ENCODE measurements at places on chromosomes 7 and 10.

GRCh38 chr7:116083796-116084195, 53.2 kb upstream of the TFEC start:
- no peak for DNase-seq

GRCh38 chr7:54841772-54842697, 83.0 kb upstream of the SEC61G start:
- DNase-seq: no peak

DNA sequence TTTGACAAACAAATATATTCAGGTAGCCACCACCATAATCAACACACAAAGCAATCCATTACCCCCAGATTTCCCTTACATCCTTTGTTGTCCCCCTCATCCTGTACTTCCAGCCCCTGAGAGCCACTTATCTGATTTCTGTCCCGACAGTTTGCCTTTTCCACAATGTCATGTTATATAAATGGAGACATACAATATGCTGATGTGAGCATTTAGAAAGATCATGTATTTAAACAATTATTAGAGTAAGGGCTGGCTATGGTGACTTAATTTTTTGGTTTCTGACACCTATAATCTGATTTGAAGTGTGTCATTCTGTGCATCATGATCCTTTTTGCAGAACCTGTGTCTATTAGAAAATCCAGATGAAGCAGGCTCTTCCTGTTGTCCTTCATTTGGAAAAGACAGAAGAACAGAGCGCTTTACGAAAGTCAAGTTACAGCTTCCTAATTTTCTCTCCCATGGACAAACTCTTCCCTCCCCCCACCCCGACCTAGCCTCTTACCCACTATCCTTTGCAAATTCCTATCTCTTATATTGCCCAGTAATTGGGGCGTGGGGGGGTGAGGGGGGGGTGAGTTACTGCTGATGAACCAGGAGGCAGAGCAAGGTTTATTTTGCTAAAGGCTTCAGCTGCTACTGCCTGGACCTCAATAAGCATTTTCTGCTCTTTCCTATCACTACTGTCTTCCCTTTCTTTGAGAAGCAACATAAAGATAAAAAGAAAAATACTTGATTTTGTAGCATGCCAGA, 252.4 kb upstream of the C7orf33 start:
- no peak for DNase-seq

DNA sequence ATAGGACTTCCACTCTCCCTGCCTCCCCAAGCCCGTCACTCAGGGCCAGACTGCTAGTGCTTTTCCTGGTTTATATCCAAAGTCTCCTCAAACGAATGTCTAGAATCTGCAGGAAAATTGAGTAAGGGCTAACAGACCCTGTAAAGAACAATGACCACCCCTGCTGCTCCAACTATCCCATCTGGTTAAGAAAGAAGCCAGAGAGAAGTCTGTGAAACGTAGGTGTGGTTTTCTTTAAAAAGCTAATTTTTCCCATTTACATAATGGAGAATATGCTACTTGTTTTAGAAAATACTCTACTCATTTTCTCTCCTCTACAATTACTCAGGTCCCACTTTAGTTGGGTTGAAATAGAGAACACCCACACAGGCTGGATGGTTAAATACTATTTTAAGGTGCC, 72.5 kb downstream of the FAM13C start:
- DNase-seq: no peak

DNA sequence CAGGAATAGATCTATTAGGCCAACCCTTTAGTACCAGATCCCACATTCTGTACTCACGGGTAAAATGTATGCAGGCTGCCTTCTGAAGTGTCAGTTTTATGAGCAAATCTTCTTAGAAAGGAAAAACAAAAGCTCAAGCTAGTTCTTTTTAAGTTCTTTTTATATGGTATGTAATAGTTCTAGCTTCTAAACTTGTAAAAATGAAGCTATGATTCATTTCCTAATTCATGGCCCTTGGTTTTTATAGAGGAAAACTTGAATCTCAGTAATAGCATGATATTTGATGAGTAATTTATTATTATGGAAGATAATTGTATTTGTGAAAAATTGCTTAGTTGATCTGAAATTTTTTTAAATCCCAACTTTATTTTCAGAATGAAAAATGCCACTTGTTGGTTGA, 54.3 kb downstream of the SLK start:
- DNase-seq: no peak

GRCh38 chr7:106289848-106290247, 5.1 kb upstream of the NAMPT start:
- no peak for DNase-seq

DNA sequence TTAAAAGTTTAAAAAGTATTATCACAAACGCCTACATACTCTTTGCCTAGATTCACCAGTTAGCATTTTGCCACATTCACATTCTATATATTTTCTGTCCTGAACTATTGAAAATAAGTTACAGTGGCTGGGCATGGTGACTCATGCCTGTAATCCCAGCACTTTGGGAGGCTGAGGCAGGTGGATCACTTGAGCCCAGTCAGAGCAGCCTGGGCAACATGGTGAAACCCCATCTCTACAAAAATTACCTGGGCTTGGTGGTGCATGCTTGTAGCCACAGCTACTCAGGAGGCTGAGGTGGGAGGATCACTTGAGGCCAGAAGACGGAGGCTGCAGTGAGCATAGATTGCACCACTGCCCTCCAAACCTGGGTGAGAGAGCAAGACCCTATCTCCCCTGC, 5.3 kb downstream of the ARPC1A start:
- no peak for DNase-seq

- DNase-seq: no peak
Measured at GRCh38 chr10:114553436-114553835, 104.6 kb downstream of the ABLIM1 start.

DNA sequence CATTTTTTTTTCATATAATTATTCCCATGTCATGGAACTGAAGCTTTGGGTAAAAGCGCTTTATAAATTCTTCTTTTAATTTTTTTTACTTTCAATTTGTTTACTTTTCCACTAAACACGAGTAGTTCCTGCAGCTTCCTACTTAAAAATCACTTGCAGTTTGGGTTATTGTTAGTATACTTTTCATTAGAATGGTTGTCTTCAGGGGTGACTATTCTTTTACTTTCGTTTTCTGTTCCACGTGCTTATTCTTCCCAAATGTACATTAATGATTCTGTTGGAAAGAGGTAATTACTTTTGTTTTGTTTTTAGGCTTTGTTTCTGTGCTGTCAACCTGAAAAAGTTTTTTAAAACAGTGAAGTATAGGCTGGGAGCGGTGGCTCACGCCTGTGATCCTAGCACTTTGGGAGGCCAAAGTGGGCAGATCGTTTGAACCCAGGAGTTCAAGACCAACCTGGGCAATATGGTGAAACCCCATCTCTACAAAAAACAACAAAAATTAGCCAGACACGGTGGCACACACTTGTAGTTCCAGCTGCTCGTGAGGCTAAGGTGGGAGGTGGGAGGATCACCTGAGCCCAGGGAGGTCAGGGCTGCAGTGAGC, 5.2 kb upstream of the CFAP69 start:
- DNase-seq: no peak

GRCh38 chr7:14995774-14996173, 93.2 kb upstream of the DGKB start:
- DNase-seq: no peak

DNA sequence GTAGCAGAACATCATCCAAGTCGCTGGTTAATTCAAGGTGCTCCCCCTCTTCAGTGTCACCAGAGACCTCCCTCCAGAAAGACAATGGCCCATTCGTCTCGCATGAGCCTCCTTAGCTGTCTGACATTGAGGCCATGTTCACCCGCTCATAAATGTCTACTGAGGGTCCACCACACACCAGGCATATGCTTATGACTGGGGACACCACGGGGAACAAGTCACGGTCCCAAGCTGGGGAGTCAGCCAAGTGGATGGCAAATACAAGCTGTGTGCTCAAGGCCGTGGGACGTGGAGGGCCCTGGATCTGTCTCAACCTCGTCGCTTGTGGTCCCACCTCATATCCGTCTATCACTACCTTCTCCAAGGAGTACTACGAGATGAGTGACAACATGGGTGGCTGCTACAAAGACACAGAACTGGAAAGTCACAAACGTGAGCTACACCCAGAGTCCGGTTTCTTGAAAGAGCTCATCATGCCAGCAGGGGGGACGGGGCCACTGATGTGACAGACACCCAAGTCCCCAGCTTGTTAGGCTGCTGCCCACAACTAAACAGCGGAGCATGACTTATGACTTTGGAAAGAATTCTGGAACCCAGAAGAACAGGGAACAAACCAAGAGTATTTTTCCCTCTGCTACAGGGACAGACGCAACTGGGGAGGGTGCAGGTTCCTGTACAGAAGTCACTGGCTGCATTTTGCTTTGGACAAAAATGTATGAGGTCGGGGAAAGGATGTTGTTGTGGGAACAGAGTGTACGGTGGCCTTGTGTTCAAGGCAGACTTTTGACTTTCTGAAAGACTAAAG, 189.6 kb downstream of the COBL start:
- no peak for DNase-seq

GRCh38 chr10:132107949-132108877, 42.5 kb downstream of the JAKMIP3 start:
- DNase-seq: no peak

DNA sequence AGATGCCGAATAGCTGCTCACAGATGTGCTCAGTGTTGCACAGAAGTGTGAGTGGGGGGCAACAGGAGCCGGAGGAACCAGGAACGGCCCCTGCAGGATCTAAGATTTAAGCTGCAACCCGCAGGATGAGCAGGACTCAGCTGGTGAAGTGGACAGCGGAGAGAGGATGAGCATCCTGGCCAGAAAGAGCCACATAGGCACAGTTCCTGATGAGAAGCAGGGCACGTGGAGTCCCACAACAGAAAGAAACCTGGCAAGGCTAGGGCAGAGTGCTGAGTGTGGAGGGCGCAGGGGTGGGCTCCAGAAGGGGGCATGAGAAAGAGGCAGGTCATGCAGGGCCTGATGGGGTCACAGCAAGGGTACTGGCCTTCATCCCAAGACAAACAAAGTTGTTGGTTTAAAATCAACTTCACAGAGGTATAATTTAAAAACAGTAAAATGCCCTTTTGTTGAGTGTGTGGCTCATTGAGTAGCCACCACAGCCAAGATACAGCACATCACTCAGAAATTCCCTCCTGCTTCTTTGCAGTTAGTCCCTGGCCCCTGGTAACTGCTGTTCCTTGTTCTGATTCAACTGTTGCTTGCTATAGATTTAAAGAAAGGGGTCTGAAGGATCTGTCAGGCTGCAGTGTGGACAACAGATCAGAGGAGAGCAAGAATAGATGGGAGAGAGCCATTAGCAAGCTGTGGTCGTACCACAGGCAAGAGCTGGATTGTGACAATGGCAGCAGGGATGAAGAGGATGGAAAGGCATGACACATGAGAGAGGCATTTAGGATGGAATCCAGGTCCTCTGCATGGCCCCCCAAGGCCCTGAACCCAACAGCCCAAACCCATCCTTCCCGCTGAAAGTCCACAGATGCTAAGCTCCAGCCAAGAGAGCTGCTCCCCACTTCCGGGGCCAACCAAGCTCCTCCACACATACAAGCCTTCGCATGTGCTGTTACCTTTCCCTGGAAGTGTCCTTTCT, 53.1 kb upstream of the OSBPL3 start:
- DNase-seq: no peak

DNA sequence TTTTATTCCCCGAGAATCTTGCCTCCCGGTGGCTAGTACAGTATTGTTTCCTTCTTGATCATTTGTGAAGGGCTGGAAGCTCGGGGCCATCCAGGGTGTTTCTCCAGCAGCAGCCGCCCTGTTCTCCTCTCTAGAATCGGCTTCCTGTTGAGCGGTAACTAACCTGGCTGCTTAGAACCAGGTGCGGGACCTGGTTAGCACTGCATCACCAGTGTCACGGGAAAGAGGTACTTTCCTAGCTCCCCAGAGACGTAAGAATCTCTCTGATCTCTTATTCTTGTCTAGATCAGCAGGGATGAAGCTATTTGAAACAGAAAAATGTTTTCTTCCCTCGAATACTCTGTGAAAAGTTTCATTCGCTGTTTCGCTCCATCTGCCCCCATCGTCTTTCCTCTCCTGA, 239.2 kb downstream of the CELF2 start:
- no peak for DNase-seq

GRCh38 chr10:87928996-87929395, 65.6 kb downstream of the PTEN start:
- DNase-seq: no peak
